NCI-H510A (cell line): ENCODE measurements at places on chromosomes 12 and 14.
A peak's percentile ranks its signal among the peaks of the same experiment; 100 is the strongest.

DNA sequence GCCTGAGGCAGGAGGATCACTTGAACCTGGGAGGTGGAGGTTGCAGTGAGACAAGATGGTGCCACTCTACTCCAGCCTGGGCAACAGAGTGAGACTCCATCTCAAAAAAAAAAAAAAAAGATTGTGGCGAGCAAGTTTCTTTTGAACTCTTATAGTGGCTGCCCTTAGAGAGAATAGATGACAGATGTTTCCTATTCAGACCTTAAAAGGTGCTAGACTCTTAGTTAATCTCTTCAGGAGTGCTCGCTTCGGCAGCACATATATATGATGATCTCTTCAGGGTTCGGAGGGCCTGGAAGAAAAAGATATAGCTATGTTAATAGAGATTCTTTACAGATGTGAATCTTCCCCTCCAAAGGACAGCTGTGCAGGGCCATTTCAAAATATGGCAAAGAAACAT, 73.1 kb upstream of the AMN1 start:
- DNase-seq = no peak

GRCh38 chr12:20507711-20508110, 139.4 kb downstream of the PDE3A start:
- DNase-seq = no peak

GRCh38 chr12:109589240-109589590, 15.6 kb downstream of the MVK start:
- no peak for DNase-seq

- no peak for DNase-seq
Observed at GRCh38 chr12:45660330-45660729, 69.2 kb upstream of the ARID2 start.

DNA sequence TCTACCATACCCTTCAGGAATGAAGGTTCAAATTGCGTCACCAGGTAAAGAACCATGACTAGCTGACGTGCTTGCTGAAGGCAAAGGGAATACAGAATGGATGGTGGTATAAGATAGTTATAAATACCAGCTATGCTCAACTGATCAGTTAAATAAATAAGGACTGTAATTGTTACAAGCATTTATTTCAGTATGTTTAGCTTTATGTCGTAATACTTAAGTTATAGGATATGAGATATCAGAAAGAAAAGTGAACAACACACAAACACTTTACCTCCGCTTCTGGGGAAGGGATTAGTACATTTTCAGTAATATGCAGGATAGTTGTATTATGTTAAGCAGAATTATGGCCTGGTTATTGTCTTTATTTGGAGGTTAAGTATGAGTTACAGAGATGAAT, 416.1 kb downstream of the BTG1 start:
- DNase-seq = no peak

- DNase-seq = no peak
Observed at GRCh38 chr12:30764251-30764650, 9.5 kb upstream of the CAPRIN2 start.

GRCh38 chr12:47904713-47905709, at the start of gene VDR:
Gene VDR, minus strand, starts transcription at chr12:47904994. Its CDS starts 25,881 bp downstream, at chr12:47879113.
- DNase-seq = peak; percentile 68

GRCh38 chr12:69167648-69168165, 71.7 kb upstream of the CPSF6 start:
- DNase-seq = no peak

DNA sequence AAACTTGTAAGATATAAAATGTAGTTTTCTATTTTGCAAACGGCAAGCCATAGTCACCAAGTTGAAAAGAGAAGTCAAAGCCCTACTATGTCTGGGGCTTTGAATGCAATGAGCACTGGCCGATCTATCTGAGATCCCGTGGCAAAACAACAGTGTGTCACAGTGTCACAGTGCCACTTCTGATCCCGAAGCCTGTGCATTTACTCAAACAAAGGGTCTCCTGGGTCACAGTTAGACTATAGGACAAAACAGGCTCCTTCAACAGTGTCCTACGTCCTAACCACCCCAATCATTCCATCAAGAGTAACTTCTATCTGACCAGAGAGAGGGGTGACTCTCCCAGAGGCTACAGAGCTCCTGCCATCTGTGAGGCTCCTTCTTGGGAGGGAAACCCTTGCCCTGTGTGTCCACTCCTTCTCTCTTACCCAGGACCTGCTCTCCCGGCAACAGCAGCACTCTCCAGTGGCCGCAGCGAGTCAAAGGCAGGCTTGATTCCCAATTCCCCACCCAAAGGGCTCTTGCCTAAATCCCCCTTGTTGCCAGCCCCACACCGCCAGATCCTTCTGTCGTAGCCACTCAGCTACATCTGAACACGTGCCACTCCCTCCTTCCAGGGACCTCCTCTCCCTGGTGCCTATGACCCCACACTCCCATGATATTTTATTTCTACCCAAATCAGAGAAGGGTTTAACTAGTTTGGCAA, 14.0 kb upstream of the SELPLG start:
- DNase-seq = no peak

DNA sequence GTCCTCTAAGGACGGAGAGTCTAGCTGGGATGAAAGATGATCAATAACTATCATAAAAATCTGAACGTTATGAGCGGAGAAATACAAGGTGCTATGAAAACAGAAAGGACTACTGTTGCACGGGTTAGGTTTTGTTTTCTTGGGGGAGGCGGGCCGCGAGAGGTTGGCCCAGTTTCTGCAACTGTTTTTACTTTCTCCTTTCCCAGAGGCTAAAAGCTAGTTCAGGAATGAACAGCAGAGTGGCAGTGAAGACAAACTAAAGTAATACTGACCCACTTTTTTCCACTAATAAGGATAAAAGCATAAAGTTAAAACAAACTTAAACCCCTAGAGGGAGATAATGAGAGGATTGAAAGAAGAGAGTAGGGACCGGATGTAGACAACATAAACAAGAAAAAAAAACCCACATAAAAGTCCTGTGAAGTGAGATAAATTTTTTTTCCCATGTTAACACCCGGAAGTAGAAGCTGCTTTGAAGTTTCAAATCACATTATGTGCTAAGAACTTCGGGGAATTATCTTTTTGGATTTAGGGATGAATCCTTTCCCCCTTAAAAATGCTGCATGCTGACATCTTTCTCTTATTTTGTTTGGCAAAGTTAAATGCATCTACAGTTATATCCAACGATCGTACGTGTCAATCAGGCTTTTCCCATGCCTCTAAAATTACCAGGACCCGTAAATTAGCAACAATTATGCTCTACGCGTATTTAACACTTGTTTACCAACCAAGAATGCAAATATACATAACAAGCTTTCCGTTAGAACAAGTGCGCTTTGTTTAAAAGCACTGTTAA, 1.0 kb upstream of the CDK17 start:
- DNase-seq = no peak

GRCh38 chr12:42564556-42564955, 25.0 kb downstream of the PRICKLE1 start:
- DNase-seq = no peak

DNA sequence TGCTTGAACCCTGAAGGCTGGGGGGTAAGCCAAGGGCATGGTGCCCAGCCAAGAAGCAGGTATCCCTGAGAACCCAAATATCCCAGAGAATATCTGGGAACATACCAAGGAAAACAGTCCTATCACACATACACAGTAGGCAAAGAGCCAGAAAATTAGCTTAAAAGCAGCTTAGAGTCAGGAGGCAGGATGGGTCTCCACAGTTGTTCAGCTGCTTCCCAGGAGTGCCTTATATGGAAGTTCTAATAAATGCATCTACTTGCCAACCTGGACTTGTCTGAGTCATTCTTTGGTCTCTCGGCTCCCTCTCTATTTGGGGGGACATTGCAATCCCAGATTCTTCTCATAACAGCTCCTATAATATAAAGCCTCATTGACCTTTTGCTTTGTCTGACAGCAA, 9.0 kb upstream of the GPR135 start:
- DNase-seq = no peak

DNA sequence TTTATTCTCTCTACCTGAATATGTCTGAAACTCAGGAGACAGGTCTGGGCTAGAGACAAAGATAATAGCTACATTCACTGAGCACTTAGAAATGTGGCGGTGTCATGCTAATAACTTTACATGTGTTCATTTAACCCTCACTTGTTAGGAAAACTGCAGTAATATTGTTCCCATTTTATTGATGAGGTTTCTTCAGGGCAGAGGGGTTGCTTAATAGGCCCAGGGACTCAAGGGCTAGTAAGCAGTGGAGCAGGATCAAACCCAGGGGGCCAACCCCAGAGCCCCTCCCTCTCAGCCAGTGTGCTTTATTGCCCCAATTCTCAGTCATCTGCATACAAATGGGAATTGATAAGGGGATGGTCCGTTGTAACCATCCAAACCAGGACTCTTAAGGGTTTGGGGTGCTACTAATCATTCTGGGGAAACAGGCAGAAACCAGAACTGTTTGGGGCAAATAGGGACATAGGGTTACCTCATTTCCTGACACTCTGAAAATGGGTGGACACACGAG, 142.8 kb upstream of the AMIGO2 start:
- DNase-seq = no peak

DNA sequence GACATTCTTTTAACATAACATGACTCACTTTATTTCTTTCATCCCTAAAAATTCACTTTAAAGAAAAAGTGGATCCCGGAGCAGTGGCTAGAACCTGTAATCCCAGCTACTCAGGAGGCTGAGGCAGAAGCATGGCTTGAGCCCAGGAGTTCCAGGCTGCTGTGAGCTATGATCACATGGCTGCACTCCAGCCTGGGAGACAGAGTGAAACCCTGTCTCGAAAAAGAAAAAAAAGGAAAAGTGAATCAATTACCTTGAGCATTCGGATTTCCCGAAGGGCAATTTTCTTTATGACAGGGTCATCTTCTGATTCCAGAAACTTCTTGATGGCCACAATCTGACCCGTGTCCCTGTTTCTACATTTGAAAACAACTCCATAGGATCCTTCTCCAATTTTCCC, 1.2 kb downstream of the CDKL1 start:
- no peak for DNase-seq

- DNase-seq = no peak
Observed at GRCh38 chr12:30782316-30783173, 27.8 kb upstream of the CAPRIN2 start.

DNA sequence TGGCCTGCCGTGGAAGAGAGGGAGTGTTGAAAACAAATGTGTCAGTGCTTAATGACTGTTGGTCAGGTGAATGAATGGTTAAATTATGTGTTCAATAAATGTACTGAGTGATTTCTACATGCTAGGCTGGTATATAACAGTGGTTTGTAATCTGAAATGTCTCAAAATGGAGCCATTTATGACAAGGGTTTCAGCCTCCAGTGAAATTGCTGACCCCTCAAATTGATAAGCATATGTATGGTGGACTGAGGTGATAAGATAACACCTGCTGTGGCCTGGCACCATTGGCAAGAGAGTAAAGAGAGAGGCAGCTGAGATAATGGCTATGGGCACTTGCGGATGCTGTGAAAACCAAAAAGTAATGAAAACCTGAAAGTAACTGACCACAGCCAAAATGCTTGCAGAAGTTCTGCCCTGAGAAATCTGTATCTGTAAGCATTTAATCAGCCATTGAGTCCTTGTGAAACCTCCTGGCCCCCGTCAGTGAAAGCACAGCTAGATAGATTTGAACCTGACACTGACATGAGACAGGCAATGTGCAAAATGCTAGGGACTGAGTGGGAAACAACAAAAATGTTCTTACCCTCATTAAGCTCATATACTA, 1.4 kb upstream of the BCAT1 start:
- DNase-seq = no peak

DNA sequence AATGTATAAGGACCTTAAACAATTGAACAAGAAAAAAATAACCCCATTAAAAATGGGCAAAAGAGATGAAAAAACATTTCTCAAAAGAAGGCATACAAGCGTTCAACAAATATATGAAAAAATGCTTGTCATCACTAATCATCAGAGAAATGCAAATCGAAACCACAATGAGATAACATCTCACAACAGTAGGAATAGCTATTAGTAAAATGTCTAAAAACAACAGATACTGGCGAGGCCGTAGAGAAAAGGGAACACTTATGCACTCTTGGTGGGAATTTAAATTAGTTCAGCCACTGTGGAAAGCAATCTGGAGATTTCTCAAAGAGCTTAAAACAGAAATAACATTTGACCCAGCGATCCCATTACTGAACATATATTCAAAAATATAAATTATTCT, 769.8 kb upstream of the MGAT4C start:
- no peak for DNase-seq

DNA sequence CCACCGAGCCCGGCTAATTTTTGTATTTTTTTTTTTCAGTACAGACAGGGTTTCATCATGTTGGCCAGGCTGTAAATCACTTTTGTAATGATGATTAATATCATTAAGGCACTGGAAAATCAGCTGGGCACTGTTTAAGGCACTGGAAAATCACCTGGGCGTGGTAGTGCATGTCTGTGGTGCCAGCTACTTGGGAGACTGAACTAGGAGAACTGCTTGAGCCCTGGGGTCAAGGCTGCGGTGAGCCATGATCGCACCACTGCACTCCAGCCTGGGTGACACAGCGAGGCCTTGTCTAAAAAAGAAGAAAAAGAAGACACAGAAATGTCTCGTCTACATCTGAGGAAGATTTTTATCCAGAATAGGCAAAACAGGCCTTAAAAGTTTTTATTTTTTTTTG, 12.7 kb downstream of the SLC11A2 start:
- no peak for DNase-seq

DNA sequence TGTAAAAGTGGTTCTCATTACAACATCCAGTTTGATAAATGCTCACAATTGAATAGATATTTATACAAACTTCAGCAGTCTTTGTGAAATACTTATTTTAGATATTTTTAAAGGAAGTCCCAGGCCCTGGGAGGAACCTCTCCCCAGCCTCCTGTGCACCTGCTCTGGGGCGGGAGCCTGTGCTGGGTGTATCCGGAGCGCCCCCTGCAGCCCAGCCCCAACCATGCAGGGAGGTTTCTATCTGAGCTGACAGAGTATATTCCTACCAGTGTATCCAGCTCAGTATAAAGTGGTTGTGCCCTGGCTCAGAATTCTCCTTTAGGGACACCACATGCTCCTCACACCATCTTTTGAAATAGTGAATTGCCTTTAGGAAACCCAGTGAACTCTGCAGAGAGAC, 851.8 kb downstream of the TMEM121 start:
- no peak for DNase-seq

DNA sequence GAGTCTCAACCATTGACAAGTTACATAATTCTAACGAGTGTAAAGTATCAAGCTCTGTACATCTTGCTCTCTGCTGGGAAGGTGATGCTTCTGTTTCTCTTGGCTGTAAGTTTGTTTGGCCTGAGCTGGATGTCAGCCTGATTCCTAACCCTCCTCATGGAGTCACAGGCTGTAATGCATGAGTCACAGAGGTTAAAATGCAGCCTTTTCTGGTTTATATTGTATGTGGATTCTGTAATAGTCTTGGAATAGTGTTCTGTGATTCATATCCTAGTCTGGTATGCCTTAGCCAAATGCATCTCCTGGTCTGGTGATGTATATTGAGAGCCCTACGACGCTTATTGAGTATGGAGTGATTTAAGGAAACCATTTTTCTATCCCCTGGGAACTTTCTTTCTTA, 104.5 kb upstream of the FRMD6 start:
- no peak for DNase-seq

GRCh38 chr14:70009961-70010360, 130.7 kb downstream of the SMOC1 start:
- no peak for DNase-seq

GRCh38 chr12:106000382-106001104, 138.2 kb downstream of the NUAK1 start:
- no peak for DNase-seq
